ENCODE measurements at places on chromosomes 3 and 15.

DNA sequence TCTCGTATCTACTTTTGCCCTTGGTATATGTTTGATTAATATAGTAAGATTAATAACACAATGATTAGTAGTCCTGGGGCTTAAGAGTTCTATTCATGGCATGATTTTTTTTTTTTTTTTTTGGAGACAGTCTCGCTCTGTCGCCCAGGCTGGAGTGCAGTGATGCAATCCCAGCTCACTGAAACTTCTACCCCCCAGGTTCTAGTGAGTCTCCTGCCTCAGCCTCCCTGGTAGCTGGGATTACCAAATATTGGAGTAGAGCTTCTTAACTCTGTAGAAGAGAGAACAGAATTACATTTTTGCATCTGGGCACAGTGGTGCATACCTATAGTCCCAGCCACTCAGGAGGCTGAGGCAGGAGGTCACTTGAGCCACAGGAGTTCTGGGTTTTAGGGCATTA is 58.9 kb downstream of the RAB7A start:
- no peak for DNase-seq

GRCh38 chr3:2354702-2355101 is 256.0 kb downstream of the CNTN4 start:
- no peak for DNase-seq

DNA sequence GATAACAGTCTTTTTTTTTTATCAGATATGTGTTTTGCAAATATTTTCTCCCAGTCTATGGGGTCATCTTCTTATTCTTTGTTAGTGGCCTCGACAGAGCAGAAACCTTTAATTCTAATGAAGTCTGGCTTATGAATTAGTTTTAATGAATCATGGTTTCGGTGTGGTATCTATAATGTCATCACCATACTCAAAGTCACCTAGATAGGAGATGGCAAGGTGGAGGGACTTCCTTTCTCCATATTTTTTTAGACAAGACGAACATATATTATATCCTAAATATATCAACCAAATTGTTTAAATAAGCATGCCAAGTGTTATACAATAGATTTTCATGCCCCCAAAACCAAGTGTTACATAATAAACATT is 60.4 kb downstream of the CD200 start:
- DNase-seq: no peak

DNA sequence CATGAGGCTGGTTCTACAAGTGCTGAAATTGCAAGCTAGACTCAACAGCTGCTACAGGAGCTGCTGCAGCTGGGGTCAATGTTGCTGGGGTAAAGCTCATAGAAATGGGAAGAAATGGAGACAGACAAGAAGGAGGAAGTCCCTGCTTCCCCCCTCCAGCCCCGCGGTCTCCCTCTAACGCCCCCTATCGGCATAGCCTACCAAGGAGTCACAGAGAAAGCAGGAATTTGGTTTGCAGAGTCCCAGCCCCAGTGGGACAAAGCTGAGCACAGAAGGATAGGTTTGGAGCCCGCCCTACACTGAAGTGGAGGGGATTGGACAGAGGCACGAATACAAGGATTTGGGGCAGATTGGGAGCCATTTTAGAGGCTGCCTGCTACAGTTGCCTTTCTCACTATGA is 176.9 kb upstream of the ANKRD28 start:
- DNase-seq: no peak

- DNase-seq: no peak
Measured at GRCh38 chr3:47404955-47405790, 24.4 kb downstream of the PTPN23 start.

- DNase-seq: peak; percentile 48
Measured at GRCh38 chr3:71725271-71725991, at the start of gene EIF4E3. EIF4E3 (minus strand) TSS chr3:71725402; CDS start chr3:71725367, 35 bp downstream.

GRCh38 chr3:22966349-22966748 is 236.8 kb upstream of the UBE2E2 start:
- DNase-seq: no peak

DNA sequence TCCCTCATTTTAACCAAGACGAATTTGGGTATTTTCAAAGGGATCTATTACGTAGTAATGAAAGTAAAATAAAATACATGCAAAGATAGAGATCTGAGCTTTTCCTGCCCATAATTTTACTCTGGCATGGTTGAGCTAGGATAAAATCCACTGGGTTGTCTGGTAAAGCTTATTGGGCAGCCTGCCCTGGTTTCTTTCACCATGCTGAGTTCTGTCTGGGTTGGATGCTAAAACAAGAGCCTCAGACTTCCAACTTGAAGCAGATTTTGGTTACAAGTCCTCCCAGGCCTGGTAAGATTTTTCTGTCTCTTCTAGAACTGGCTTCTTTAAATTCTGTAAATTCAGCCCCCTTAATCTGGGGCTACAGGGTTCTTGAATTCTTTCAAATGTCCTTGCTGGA is 86.8 kb downstream of the SAMMSON start:
- DNase-seq: no peak

- no peak for DNase-seq
Measured at GRCh38 chr3:165103616-165104015, 25.3 kb upstream of the SI start.

DNA sequence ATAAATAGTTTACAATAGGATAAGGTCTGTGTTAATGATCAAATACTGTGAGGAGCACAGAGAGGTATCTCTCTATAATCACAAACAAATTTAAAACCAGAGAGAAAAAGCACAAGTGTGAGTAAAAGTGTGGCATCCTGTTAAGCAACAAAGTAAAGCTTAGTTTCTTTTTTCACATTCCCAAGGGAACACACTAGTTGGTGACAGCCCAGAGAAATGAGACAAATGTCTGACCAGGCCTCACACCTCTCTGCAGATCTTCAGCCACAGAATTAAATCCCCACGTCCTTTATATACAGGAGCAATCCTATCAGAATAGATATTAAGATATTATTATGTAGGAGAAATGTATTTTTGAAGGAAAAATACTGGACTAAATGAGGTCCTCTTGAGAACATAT is 2.7 kb downstream of the FBN1 start:
- no peak for DNase-seq
